ENCODE measurements at places on chromosomes 1 and 21.

- DNase-seq = no peak
- H3K4me1 ChIP-seq = no peaks in the 10 kb centered on the region
- no peak overlapping the region for H3K4me3 ChIP-seq
- no peak overlapping the region for H3K27ac ChIP-seq
- H3K36me3 ChIP-seq = no peaks in the 10 kb centered on the region
- no peaks in the 10 kb centered on the region for H3K27me3 ChIP-seq
These were observed 116.6 kb upstream of the PRDX6 start for GRCh38 chr1:173360487-173361063.

DNA sequence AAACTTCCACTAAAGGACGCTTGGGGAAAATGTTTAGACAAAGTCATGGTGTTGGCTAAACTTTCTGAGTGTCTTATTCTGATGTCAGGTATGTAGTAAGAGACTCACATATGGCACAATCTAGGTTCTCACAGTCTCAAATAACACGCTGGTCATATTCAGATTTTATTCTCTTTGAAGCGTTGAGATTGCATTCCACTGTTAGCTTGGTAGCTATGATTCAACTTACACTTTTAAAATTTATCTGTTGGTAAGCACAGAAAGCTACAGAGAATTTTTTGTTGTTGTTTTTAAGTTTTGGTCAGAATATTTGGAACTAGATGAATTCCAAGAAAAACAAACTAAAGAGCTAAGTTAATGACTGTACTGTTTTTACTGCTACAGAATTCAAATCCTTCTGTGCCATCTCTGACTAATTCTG is 126.7 kb downstream of the PRRX1 start:
- no peaks in the 10 kb centered on the region for H3K4me1 ChIP-seq
- H3K4me3 ChIP-seq = no peak overlapping the region
- H3K36me3 ChIP-seq = no peaks in the 10 kb centered on the region
- no peak for DNase-seq

GRCh38 chr21:36178349-36178748 is 21.7 kb downstream of the DOP1B start:
- H3K4me3 ChIP-seq = no peak overlapping the region
- no peaks in the 10 kb centered on the region for H3K36me3 ChIP-seq
- H3K4me1 ChIP-seq = no peaks in the 10 kb centered on the region
- H3K27ac ChIP-seq = no peak overlapping the region
- H3K27me3 ChIP-seq = no peaks in the 10 kb centered on the region

GRCh38 chr21:36080386-36080785 is 10.6 kb downstream of the CBR1 start:
- H3K27me3 ChIP-seq = no peaks in the 10 kb centered on the region
- H3K4me3 ChIP-seq = no peak overlapping the region
- no peak overlapping the region for H3K27ac ChIP-seq
- DNase-seq = no peak
- H3K4me1 ChIP-seq = no peaks in the 10 kb centered on the region
- H3K36me3 ChIP-seq = no peaks in the 10 kb centered on the region

DNA sequence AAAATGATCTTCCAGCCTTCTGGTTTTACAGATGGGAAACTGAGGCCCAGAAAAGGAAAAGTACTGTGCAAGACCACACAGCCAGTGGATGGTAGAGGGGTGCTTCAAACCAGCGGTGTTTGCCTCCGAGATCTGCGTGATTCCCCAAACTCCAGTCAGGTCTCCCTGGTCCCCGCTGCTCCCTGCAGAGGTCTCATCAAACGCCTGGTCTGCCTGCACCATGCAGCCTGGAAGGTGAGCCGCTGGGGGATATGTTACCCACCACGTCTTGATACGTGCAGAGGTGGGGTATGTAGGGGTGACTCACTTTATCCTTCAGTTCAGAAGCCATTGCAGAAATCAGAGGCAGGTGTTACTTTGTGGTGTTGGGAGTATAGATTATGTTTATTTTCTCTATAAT is 56.3 kb downstream of the MYOM3 start:
- H3K4me3 ChIP-seq = no peak overlapping the region
- H3K36me3 ChIP-seq = no peaks in the 10 kb centered on the region
- peak; percentile 52 for DNase-seq
- H3K27me3 ChIP-seq = no peaks in the 10 kb centered on the region
- H3K27ac ChIP-seq = no peak overlapping the region

DNA sequence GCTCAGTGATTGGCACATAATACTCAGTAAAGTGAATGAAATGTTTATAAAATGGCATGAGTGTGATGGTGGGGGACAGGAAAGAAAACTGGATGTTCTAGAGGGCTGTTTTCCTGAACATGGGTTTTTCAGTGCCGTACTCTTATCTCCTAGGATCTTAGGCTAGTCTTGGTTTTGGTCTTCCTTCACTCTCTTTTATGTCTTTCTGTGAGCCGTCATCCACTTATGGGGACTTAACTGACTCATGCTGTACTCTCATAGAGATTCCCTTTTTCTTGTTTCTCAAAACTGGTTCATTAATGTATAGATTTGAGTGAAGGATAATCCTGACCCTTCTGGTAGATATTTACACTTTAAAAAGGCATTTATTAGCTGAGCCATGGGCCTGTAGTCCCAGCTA is 16.6 kb downstream of the AGO3 start:
- H3K4me3 ChIP-seq = no peak overlapping the region
- H3K27me3 ChIP-seq = no peaks in the 10 kb centered on the region
- no peak for DNase-seq

DNA sequence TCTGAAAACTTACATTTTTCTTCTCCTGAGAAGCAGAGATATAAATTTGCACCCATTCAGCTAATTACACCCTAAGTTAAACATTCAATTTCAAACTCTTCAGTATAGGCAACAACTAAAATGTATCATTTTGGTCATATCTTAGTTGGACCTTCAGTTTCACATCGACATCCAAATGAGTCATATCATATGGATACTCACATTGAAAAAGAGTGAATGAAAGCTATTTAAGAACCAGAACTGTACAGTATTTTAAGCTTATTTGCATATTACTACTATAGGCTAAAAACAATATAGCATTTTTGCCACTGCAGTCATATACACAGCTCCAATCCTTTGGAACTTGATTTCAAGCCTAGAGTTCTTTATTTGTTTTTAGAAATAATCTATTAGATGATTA is 33.6 kb downstream of the USP25 start:
- H3K27ac ChIP-seq = no peak overlapping the region
- peaks cover 37% of the 10 kb centered on the region for H3K4me1 ChIP-seq
- no peaks in the 10 kb centered on the region for H3K27me3 ChIP-seq
- no peak overlapping the region for H3K4me3 ChIP-seq

DNA sequence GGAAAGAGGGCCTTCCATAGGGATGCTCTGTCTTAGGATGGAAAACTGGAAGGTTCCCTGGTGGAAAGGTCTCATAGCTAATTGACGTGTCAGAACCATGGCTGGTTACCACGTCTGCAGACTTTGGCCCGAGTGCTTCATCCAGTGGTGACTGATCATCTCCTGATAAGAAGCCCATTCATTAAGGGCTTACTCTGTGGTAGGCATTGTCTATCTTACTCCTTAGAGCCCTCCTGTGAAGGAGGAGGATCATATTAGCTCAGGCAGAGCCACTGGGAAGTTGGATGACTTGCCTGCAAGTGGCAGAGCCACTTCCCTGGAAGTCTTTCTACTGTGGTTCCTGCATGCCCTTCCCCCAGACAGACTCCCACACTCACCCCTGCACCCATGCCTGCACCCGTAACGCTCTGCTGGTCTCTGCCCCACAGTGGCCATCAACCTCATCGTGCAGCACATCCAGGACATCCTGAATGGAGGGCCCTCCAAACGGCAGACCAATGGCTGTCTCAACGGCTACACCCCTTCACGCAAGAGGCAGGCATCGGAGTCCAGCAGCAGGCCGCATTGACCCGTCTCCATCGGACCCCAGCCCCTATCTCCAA is 79.9 kb downstream of the UCK2 start:
- H3K27me3 ChIP-seq = no peaks in the 10 kb centered on the region
- no peaks in the 10 kb centered on the region for H3K4me1 ChIP-seq
- no peak overlapping the region for H3K4me3 ChIP-seq
- H3K36me3 ChIP-seq = peaks cover 51% of the 10 kb centered on the region

GRCh38 chr21:31042080-31042464 is 3.8 kb upstream of the KRTAP19-8 start:
- no peak overlapping the region for H3K27ac ChIP-seq
- H3K27me3 ChIP-seq = no peaks in the 10 kb centered on the region
- no peak overlapping the region for H3K4me3 ChIP-seq
- H3K4me1 ChIP-seq = no peaks in the 10 kb centered on the region

DNA sequence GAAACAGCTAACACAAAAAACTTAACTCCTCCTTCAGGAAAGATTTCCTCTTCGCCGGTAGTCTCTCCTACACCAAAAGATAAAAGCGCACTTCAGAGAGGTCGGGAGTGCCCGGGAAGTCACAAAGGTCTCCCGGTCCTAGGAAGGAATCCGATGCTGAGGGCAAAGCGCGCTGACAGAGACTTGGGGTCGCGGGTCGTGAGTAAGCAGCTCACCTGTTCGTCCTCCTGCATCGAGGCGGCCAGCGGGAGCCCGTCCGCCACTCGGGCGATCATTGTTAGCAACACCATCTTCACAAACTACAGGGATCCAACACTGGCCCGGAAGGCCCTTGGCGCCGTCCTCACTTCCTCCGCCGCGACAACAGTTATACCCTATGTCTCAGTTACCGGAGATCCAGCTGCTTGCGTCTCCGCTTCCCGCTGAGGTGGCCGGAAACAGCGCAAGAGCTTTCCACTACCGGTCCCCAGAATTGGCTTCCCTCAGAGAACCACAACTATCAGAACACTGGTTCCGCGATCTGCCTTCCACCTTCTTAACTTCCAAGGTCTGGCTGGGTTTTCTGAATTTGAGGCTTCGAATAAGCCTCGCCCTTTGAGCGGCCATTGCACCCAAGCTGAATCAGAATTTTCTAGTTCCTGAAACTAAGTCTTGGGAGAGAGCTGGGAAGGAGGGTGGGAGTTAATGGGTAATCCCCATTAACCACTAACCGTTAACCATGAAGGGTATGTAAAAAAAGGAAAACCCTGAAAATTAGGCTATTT is at the start of gene SEC22B:
TSS of gene SEC22B (minus strand) at position 429 of the 764 bp plus-strand sequence. CDS start at position 290, 139 bp downstream.
- peaks cover 12% of the 10 kb centered on the region for H3K4me1 ChIP-seq
- DNase-seq = peak; percentile 94
- H3K4me3 ChIP-seq = peak within 1 kb of the TSS; percentile 85
- no peaks in the 10 kb centered on the region for H3K36me3 ChIP-seq

- no peak for DNase-seq
- H3K4me3 ChIP-seq = no peak overlapping the region
- H3K27me3 ChIP-seq = no peaks in the 10 kb centered on the region
- no peaks in the 10 kb centered on the region for H3K36me3 ChIP-seq
These were observed 30.0 kb downstream of the SOX13 start for GRCh38 chr1:204102739-204103430.

- DNase-seq = no peak
- H3K4me1 ChIP-seq = no peaks in the 10 kb centered on the region
- H3K4me3 ChIP-seq = no peak overlapping the region
- no peaks in the 10 kb centered on the region for H3K36me3 ChIP-seq
- H3K27ac ChIP-seq = peak overlapping the region; percentile 98
- no peaks in the 10 kb centered on the region for H3K27me3 ChIP-seq
These were observed 3.5 kb upstream of the IGSF8 start for GRCh38 chr1:160101717-160102522.

- H3K36me3 ChIP-seq = peaks cover 11% of the 10 kb centered on the region
- no peak overlapping the region for H3K27ac ChIP-seq
- H3K4me3 ChIP-seq = no peak overlapping the region
- H3K4me1 ChIP-seq = no peaks in the 10 kb centered on the region
- no peak for DNase-seq
These were observed 25.3 kb downstream of the CNIH4 start for GRCh38 chr1:224381880-224382548.

DNA sequence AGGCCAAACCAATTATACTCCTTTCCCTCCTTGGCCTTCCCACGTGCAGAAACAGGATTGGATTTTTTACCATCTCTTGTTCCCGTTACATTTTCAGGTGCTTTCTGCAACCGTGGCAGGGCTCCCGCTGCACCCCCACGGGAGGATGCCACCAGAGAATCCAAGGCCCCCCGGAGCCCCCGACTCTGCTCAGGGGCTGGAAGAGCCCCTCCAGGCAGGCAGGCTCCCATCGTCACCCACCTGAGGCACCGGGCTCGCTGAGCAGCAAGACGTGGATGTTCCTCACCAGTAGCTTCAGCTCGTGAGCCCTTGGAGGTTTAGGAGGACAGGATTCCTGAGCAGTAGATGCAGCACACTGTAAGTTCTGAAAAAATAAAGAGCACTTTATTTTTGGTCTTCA is 35.2 kb upstream of the PRDM15 start:
- H3K4me3 ChIP-seq = no peak overlapping the region
- peaks cover 92% of the 10 kb centered on the region for H3K36me3 ChIP-seq
- no peaks in the 10 kb centered on the region for H3K27me3 ChIP-seq
- no peak overlapping the region for H3K27ac ChIP-seq
- H3K4me1 ChIP-seq = no peaks in the 10 kb centered on the region
- no peak for DNase-seq
